Upper lobe of left lung (tissue), 6 donors: ENCODE measurements at places on chromosomes 4 and X. TPM values are rescaled to one million over a fixed set of nuclear protein-coding genes. Genes with fewer than 3 reads are reported as not detected.

KIF4A gene
- 1.4 TPM for total RNA-seq

CT45A3 gene
- not detected for total RNA-seq

DRD5 gene
- not detected for total RNA-seq

GRCh38 chr4:62513306-62513705 is 1313.2 kb downstream of the ADGRL3 start:
- no peak for DNase-seq

- DNase-seq = no peak
Observed at GRCh38 chr4:184506527-184507121, 32.3 kb upstream of the IRF2 start.

- DNase-seq = no peak
Observed at GRCh38 chrX:148874636-148875246, 374.3 kb downstream of the AFF2 start.

GRCh38 chr4:1557221-1557597 is 126.9 kb downstream of the FAM53A start:
- DNase-seq = no peak

GRCh38 chr4:165541851-165542459 is 163.1 kb downstream of the CPE start:
- no peak for DNase-seq

DNA sequence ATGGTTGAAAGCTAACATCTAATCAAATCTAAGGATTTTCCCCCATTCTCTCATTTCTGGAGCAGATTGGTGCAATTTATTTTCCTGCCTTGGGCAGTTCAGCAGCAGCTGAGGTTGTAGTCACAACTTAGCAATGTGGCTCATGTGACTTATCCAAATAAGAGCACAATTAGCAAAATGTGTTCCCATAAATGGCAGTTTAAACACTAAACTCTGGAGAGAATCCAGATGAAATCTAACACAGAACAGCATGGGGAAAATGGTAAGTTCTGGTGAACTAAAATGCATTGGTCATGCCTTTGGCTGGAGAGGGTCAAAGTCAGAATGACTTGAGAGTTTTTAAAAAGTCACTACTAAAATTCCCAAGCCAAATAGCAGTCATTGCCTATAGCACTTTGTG is 422.6 kb upstream of the DIPK2B start:
- no peak for DNase-seq
